Stimulated activated CD4-positive, alpha-beta T cell treated with anti-CD3 and anti-CD28 coated beads, TNF-alpha, amount 100 ng/mL, for 24 hours (primary cell): ENCODE measurements at places on chromosomes 4 and X.

GRCh38 chr4:138567696-138568095 is 325.5 kb upstream of the SLC7A11 start:
- DNase-seq = no peak

- DNase-seq = no peak
Observed at GRCh38 chr4:117385526-117385925, 300.1 kb upstream of the TRAM1L1 start.

DNA sequence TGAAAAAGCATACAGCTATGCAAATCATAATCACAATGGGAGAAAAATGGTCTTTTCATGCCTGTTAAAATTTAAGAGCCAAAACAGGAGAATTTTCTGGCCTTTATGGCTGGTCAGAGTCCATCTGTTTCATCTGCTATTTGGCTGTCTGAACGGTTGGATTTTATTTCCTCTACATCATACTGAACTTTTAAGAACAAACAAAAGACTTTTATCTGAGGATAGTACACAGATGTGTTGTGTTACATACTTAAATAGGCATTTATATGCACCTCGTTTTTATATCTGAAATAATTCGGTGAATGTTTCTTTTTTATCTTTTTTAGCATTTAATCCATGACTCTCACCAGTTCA is 18.0 kb upstream of the WWC2 start:
- DNase-seq = no peak

GRCh38 chrX:38989076-38989475 is 187.8 kb downstream of the MID1IP1 start:
- no peak for DNase-seq

- peak; percentile 31 for DNase-seq
Observed at GRCh38 chr4:40916880-40917279, 167.1 kb downstream of the NSUN7 start.

- peak; percentile 16 for DNase-seq
Observed at GRCh38 chr4:1201851-1202525, 29.6 kb upstream of the SPON2 start.

GRCh38 chr4:25911356-25911755 is 2.7 kb upstream of the SMIM20 start:
- DNase-seq = no peak

DNA sequence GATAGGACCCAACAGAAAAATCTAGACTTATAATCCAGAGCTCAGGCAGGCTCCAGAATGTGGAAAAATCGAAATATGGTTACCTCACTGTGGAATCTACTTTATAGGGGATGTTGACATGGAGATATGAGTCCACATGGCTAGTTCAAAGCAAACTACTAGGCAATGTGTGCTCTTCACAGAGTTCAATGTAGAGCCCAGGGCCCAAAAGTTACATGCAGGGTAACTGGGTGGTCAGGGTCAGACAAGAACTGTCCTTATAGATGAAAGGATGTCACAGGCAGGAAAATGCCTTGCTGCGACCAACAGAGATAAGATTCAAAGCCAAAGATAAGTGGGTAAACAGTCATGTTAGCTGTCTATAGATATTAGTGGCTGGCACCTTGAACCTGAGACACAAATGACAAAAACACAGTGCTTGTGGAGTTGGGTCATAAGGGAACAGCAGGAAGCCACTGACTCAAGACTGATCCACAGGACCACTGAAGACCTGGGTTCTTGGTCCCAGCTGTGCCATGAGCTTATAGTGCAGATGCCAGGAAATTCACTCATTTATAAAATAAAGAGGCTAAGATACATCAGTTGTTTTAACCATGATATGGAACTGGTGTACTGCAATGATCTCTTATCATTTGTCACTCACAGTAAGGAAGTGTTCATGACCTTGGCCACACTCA is 101.7 kb upstream of the MBNL3 start:
- DNase-seq = no peak

DNA sequence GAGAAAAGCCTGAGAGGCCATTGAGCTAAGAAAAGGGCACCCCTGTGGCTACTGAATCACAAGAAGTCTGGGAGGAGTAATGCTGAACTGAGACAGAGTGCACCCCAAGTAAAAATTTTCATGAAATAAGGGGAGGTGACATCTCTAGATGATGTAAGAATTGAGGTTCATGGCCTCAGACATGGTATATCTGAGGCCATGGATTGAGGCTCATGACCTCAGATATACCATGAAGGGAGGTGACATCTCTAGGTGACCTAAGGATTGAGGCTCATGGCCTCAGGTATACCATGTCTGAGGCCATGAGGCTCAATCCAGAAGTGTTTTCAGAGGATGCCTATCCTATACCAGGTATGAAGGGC is 560.9 kb downstream of the INPP4B start:
- no peak for DNase-seq

- no peak for DNase-seq
Observed at GRCh38 chr4:162364651-162365050, 200.9 kb upstream of the FSTL5 start.

GRCh38 chr4:118942465-118942864 is 53.8 kb downstream of the SYNPO2 start:
- no peak for DNase-seq

DNA sequence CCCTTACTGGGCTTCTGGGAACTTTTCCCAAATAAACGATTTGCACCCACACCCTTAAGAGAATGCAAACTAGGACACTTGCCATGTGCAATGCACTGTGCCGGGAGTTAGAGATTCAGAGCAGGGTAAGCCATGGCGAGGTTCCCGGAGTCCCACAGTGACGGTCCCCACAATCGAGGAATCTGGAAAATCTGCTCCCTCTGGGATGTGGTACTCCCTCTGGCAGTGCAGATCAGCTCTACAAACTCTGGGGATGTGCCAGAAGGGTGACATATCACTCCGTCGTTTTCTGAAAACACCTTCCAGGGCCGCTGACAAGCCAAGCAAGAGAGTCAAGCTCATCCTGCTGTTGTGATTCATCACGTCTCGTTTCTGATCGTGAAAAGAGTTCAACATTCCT is 537.5 kb downstream of the BCOR start:
- DNase-seq = no peak

GRCh38 chrX:75421688-75422230 is 101.1 kb downstream of the ZDHHC15 start:
- DNase-seq = no peak

GRCh38 chr4:118353534-118354030 is 779 bp upstream of the PRSS12 start:
- DNase-seq = no peak

DNA sequence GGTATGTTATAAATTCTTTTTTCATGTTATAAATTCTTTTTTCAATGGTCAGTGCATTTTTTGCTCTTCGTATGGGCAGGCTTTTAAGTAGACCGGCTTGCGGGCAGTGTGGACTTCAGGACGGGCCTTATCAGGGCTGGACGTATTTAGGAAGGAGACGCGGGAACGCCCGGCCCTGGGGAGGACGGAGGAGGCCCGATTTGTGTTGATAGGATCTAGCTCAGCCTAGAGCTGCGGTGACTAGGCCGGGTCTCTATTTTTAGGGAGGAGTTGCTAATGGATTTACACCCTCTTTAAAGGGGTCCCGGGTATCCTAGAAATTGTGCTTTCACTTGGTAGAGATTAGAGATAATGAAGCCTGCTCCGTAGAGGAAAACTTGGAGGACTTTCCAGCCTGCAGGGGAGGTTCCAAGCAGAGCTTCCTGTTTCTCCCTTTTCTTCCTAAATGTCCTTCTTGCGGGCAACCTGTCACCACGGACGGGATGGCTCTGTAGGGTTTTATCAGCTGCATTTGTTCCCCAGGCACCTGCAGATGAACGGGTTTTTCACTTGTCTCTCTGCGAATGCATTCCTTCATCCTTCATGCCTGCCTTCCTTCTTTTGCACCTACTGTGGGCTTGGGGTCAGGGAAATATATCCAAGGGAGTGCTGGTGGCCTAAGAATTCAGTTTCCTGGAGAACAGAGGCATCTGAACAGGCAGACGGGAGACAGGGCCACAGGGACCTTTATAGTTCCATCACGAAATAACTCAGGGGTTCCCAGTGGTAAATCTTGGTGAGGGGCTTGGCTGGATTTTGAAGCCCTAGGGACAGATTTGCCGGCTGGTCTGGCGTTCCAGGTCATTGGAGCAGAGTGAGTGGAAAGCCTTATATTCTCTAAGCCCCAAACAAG is 1.4 kb downstream of the CD99 start:
- DNase-seq = no peak

DNA sequence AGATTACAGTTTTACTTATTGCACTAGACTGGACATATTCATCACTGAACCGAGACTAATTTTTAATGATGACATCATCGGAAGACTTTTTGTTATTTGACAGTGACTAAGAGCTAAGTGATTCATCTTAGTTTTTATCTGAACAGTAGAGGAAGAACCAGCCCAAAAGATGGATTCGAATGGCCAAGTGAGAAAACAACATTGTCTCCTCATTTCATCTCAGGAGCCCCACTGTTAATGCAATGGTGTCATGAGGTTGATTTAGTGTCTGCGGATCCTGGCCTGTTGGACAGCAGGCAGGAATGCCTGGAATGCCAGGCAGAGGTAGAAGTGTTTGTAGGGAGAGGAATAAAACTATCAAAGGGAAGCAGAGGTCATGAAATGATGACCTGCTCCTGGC is 37.8 kb upstream of the HPF1 start:
- no peak for DNase-seq

DNA sequence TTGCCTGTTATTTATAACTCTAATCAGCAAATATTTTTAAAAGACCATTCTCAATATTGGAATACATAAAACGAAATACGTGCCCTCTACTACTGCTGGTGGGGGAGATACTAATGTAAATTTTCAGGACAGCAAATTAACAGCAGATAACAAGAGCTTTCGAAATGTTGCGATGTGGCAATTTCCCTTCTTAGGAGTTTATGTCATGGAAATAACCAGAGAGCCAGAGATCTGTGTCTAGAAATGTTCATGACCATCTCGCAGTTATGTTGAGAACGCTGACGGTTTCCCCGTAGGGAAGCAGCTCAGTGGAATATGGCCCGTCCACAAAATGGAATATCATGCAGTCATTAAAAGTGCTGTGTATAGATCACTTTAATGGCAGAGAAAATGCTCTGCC is 238.4 kb upstream of the PSAPL1 start:
- DNase-seq = no peak

DNA sequence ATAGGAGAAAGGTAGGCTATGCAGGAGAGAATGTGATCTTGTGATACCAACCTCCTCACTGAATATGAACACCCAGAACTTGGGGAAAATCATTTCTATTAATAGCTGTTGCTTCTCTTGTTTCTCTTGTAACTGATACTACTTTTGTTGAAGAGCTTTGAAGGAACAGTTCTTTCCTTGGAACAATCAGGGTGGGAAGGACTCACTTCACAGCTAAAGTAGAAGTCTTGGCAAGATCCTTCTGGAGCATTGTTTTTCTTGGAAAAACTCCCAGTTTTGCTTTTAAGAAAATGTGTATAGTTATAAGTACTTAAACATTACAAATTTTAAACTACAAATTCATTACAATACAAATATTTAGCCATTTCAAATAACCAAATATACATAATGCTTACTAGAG is 19.1 kb upstream of the XK start:
- no peak for DNase-seq

- no peak for DNase-seq
Observed at GRCh38 chr4:3225936-3226335, 23.0 kb upstream of the MSANTD1 start.

DNA sequence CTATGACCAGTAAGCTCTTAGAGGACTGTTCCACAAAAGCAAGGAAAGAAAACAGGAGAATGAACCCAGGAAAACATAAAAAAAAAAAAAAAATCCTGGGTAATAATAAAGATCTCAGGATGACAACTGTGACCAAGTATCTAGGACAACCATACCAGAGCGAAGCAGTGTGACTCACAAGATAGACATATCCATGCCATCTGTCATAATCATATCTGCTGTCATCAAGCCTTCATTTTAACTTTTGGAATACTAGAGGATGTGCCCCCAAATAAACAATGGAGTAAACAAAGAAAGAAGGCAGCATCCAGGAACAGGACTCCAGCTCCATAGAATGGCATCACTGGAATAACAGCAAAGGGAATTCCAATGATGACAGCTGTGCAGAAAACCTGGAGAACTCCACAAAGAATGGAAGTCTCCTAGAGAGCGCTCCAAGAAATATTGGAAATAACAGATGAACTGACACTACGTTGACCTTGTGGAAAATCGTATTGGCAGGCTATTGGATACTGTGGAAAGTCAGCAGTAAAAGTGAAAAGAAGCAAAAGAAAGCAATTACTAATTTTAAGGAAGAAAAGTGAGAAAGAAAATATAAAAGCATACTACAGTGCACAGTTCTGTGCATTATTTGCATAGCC is 35.3 kb downstream of the HPGDS start:
- no peak for DNase-seq

GRCh38 chrX:13888284-13888683 is 71.4 kb upstream of the GPM6B start:
- DNase-seq = no peak

GRCh38 chr4:164772076-164772475 is 18.1 kb downstream of the SMIM31 start:
- DNase-seq = no peak

DNA sequence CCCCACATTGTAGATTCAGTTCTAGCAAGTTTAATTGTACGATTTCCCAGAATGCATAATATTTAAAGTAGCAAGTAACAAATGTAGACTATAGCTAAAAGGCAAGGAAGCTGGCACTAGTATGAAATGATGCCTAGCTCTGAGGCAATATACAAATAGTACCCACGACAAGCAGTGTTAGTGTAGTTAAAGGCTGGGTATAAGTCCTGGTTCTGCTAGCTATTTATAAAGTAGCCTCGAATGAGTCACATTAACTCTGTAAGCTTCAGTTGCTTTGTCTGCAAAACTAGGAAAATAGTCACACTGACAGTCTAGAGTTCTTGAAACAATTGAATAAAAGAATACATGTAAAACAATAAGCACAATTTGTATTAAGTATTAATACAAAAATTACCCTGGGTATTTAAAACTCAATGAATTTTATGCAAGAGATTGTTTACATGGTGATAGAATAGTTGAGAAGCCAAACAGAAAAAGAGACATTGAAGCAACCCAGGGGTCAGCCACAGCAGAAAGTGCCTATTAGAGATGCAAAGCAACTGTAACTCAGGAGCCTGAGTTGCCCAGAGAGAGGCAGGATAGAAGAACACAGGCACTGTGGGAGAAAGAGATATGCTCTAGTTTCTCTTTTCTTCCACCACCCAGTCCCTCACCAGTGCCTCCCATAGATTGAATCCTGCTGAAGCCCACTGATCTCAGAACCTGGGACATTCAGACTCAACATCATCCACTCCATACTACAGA is 949.0 kb downstream of the C4orf33 start:
- no peak for DNase-seq

- DNase-seq = peak; percentile 12
Observed at GRCh38 chr4:158769175-158769921, 522 bp downstream of the FNIP2 start.

DNA sequence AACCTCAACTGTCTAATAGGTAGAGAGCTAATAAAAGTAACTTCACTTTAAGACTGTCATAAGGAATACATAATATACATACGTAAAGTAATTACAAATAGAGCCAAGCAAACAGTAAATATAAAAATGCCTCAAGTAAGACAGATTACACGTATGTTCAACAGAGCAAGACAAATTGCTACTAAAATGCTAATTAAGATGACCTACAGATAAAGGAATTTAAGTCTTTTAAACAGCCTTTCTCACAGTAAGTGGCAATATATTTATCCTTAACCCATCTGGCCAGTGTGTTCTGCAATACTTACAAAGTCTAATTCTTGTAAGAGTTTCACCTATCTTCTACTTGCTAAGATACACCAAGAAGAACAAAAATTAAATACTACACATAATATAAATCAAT is 12.7 kb downstream of the G3BP2 start:
- DNase-seq = no peak
